NCI-H1436 treated with DMSO at 0.1 percent for 48 hours (cell line): ENCODE measurements at places on chromosomes 7 and 10.

GRCh38 chr10:132910186-132910880 is 32.0 kb downstream of the CFAP46 start:
- no peak for DNase-seq

GRCh38 chr10:102669206-102670064 is 25.2 kb downstream of the TRIM8 start:
- no peak for DNase-seq

DNA sequence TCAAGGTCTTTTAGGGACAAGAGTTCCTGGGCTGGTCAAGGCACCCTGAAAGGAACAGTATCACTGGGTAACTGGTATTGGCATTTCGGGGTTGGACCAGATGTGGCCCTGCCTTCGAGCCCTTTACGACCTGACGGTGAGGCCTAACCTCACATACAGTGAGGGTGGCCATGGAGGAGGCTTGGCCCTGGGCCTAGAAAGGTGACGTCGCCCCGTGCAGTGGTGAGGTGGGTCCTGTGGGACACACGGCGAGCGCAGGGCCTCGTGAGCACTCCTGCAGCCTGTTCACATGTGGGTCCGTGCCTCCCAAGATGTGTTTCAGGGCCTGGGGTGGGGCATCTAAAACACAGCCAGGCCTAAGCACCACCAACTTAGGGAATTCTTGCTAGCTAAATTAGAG is 36.1 kb downstream of the CRHR2 start:
- DNase-seq, result no peak

DNA sequence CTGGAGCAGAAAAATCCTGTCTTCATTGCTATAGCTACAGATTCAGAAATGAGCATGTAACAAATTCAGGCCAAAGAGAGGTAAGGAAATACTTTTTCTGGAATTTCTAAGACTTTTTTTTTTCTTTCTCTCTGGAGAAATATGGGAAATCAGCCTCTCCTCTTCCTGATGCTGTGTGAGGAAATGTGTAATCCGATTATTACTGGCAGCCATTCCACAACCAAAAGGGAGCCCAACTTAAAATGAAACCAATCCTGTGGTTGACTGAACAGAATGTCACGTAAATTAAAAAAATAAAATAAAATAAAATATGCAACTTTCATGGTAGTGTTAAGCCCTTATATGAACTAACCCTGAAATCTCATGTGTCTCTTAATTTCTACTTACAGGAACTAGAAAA is 10.7 kb upstream of the POT1 start:
- no peak for DNase-seq

DNA sequence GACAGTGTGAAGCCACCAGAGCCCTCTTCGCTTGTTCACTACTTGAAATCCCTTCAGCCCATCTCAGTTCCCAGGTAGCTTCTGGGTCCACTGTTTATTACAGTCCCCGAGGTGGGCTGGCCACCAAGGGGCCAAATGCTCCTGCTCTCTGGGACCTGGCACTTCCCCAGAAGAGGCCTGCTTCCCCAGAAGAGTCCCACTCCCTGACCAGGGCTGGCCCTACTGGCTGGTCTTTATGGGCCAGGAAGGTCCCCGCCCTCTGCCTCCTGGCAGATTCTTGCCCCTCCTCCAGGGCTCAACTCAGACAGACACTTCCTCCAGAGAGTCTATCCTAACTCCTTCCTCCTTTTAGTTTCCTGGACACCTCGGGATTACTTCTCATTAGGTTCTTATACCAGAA is 70.7 kb upstream of the LRRC18 start:
- DNase-seq, result no peak
